ENCODE measurements at places on chromosomes 12 and 14.
A peak's percentile ranks its signal among the peaks of the same experiment; 100 is the strongest.

- DNase-seq: peak; percentile 60
Observed at GRCh38 chr14:98906123-98906995, 365.6 kb downstream of the BCL11B start.

DNA sequence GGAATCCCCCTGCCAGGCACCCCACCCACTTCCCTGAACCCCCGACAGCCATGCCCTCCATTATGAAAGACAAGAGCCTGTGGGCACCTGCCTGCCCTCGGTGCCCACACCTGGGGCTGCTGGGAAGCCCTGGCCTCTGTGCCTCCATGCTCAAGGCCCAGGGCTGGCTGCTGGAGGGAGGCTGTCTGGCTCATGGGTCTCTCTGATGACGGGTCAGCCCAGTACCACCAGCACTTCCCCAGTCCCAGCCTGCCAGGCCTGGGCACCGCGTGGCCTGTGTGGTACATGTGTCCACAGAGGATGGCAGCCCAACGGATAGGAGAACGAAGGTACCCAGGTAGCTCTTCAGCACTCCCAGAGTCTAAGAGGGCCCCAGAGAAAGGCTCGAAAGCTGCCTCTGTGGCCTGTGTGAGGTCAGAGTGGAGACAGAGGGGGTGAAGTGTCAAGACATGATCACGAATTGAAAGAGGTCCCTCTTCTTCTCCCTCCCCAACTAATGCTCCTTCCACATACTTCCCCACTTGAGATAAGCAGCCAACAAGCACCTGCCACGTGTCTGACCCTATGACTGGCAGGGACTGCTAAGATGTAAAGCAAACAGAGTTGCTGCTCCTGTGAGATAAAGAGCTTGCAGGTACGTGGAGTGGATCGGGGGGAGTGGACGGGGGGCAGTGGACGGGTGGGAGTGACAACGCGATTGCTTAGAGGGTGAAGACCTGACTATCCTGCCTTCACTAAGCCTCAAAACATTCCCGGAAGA is 21.2 kb downstream of the FBLN5 start:
- no peak for DNase-seq

GRCh38 chr14:71363946-71364925 is 457.0 kb downstream of the PCNX1 start:
- DNase-seq: peak; percentile 47

GRCh38 chr12:71029302-71029701 is 108.8 kb upstream of the PTPRR start:
- DNase-seq: no peak

GRCh38 chr14:105473677-105474482 is 741 bp upstream of the CRIP2 start:
- DNase-seq: peak; percentile 87

DNA sequence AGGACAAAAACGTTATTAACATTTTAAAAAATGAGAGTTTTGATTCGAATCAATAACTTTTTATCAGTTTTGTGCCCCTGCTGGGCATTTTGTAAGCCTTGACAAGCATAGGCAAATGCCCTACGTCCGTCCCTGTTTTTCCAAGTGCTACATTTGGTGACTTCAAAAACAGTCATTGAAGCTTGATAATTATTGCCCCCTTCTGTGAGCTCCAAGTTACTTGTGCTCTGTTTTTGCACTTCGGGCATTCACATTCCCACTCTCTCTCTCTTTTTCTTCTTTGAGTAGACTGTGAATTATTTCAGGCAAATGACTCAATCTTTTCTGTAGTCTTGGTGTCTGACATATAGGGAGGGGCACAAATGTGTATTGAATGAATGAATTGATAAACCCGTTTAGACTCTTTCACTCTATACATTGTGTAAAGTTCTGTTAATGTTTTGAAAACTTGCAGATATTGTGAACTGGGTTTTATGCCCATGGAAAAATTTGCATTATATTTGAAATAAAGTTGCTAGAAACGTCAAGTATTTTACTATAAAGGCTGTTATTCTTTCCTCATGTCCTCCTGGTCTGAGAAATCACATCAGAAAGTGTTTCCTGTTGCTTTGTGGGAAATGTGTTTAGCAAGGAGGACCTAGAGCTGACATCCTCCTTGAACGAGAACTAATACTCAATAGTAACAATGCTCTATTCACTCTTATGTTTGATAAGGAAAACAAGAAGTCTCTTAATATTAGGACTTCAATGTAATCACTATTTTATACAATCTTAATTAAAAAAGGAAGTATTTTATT is 1.4 kb downstream of the APAF1 start:
- DNase-seq: peak; percentile 36

Data from fibroblast of skin of right quadriceps (primary cell).